Activated CD4-positive, alpha-beta T cell treated with anti-CD3 and anti-CD28 coated beads, Interleukin-2, amount 10 ng/mL, durations not matched to agents 24 days and 14 days (primary cell): ENCODE measurements at places on chromosomes 12 and 14.

- no peaks in the 10 kb centered on the region for H3K36me3 ChIP-seq
- no peak for DNase-seq
- no peak overlapping the region for H3K27ac ChIP-seq
- peaks cover 26% of the 10 kb centered on the region for H3K27me3 ChIP-seq
- peaks cover 3% of the 10 kb centered on the region for H3K4me1 ChIP-seq
Observed at GRCh38 chr12:72010356-72010755, 71.7 kb downstream of the TPH2 start.

GRCh38 chr12:6435961-6436715, 8.6 kb upstream of the CD27 start:
- no peaks in the 10 kb centered on the region for H3K27me3 ChIP-seq
- DNase-seq = no peak
- no peaks in the 10 kb centered on the region for H3K36me3 ChIP-seq
- peak overlapping the region; percentile 34 for H3K27ac ChIP-seq

- DNase-seq = no peak
- peaks cover 4% of the 10 kb centered on the region for H3K36me3 ChIP-seq
- H3K27ac ChIP-seq = peak overlapping the region; percentile 14
- no peaks in the 10 kb centered on the region for H3K4me1 ChIP-seq
Observed at GRCh38 chr12:12872139-12872933, 19.0 kb upstream of the GPRC5A start.

DNA sequence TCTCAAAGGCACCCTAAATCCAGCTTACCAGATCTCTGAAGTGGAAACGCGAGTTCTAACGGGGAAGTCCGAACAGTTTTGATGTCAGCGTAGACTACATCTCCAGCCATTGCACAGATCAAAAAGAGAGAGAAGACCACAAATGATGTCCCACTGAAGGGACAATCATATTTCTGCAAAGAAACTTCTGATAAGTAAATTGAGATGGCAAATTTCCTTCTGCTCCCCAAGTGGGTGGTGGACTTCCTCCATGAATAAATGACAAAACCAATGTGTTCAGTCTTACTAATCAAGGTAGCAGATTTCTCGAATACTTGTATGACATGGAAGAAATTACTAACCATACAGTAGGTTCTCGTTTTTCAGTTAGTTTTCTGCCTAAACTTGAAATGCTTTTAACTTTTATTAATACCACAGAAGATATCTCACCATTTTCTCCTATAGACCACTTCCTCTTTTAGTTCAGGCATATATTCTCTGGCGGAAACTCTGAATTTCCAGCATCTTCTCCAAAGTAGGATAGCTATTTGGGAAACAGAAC, at the start of gene CLECL1:
Gene CLECL1 (minus strand): TSS at position 177 of the 541 bp plus-strand sequence.
- peak within 1 kb of the TSS; percentile 86 for H3K27ac ChIP-seq
- peaks cover 5% of the 10 kb centered on the region for H3K36me3 ChIP-seq
- peaks cover 52% of the 10 kb centered on the region for H3K4me1 ChIP-seq
- DNase-seq = no peak
- peak within 1 kb of the TSS; percentile 85 for H3K4me3 ChIP-seq
